Activated T-helper 1 cell treated with anti-CD3 and anti-CD28 coated beads, Interleukin-12 subunit alpha, Interleukin-12 subunit beta, Interleukin-2, Interleukin-4 antibody, amounts not matched to agents 30 ng/mL and 10 ng/mL and 1 ng/mL, durations not matched to agents 14 hours and 24 hours and 36 hours (primary cell): ENCODE measurements at places on chromosomes 7 and 10. TPM values are rescaled to one million over a fixed set of nuclear protein-coding genes. Genes with fewer than 3 reads are reported as not detected.

OR9A2 gene
- not detected in 2 replicates for total RNA-seq

ITIH5 gene
- total RNA-seq, result not detected in 2 replicates

LAMB1 gene
- total RNA-seq, result not detected in 2 replicates

KLF14 gene
- not detected in 2 replicates for total RNA-seq

INHBA gene
- 1.9 and 2.5 TPM in 2 replicates for total RNA-seq

FBXO24 gene
- total RNA-seq, result 0.27 and 0.41 TPM in 2 replicates

STEAP1B gene
- total RNA-seq, result 0.16 TPM in 1 of 2 replicates, not detected in the other

HIP1 gene
- total RNA-seq, result 2.3 and 3.3 TPM in 2 replicates

UNCX gene
- total RNA-seq, result not detected in 2 replicates

TBXAS1 gene
- total RNA-seq, result 2.4 and 3.1 TPM in 2 replicates

CALHM2 gene
- 18.6 and 19.1 TPM in 2 replicates for total RNA-seq

KAZALD1 gene
- 0.57 and 0.73 TPM in 2 replicates for total RNA-seq

CLDN15 gene
- total RNA-seq, result 19.0 and 19.5 TPM in 2 replicates

TRIM50 gene
- total RNA-seq, result not detected in 2 replicates

MBL2 gene
- total RNA-seq, result not detected in 2 replicates

SORCS1 gene
- not detected in 2 replicates for total RNA-seq

EPDR1 gene
- 0.34 TPM in 1 of 2 replicates, not detected in the other for total RNA-seq

SEMA4G gene
- 0.31 and 0.83 TPM in 2 replicates for total RNA-seq

GNAT3 gene
- total RNA-seq, result not detected in 2 replicates

DGKI gene
- 27.3 and 30.2 TPM in 2 replicates for total RNA-seq

VWDE gene
- total RNA-seq, result 1.6 and 1.7 TPM in 2 replicates

C10orf71 gene
- total RNA-seq, result not detected in 2 replicates

CNPY1 gene
- not detected in 2 replicates for total RNA-seq

ZNF853 gene
- total RNA-seq, result 0.41 and 0.42 TPM in 2 replicates

PLAU gene
- total RNA-seq, result 0.37 and 0.60 TPM in 2 replicates

CYP26C1 gene
- not detected in 2 replicates for total RNA-seq

CYP2W1 gene
- not detected in 2 replicates for total RNA-seq
